Stimulated activated CD4-positive, alpha-beta T cell treated with anti-CD3 and anti-CD28 coated beads, Interleukin-4, amount 100 ng/mL, for 24 hours (primary cell): ENCODE measurements at places on chromosomes 2 and 18.

GRCh38 chr2:171404261-171404660 lies 29.5 kb downstream of the METTL8 start:
- no peak for DNase-seq

DNA sequence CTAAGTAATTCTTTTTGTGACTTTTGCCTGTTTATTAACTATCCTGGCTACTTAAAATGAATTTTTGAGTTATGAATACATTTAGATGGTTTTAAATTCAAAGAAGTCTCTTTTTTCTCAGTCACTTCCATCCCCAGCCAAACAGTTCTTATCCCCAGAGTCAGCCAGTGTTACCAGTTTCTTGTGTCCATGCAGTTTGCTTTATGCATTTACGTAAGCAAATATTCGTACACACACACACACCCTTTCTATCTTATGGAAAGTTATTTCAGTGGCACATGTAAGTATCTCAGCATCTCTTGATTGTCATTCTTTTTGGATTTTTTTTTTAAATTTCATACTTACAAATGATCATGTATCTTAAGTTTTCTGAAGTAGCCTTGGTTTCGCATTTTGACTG lies 113.2 kb downstream of the NEDD4L start:
- DNase-seq: no peak

DNA sequence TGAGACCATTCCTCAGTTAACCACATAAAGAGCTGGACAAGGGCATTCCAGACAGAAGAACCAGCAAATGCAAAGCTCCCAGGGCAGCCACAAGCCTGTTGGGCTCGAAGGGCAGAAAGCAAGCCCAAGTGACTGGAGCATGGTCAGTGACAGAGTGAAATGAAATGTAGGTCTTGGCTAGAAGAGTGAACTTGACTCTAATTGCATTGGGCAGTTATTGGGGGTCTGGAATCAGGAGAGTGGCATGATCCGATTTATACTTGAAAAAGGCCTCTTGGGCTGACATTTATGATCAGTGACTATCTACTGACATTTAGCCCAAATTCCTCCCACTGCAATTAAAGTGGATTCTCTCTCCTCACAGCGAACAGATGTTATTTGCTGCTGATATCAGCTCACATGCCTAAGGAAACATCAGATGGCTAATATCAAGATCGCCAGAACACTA lies 152.5 kb upstream of the KLF7 start:
- DNase-seq: no peak

DNA sequence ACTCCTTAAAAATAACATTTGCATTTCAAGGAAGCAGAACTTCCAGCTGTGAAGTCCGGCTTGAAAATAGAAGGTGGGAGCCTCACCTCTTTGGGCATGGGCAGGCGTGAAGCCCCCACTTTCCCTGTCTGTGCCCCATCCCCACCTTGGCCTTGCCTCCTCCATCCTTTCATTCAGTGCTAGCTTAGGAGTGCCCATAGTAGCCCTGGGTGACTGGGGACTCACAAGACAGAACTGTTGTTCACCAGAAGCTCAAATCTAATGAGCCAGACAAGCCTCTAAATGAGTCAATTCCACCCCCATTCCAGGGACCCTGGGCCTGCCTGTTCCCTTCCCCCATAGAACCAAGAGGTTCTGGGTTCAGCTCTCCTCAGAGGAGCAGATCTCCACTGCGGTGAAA lies 20.0 kb downstream of the SPATA3 start:
- no peak for DNase-seq

DNA sequence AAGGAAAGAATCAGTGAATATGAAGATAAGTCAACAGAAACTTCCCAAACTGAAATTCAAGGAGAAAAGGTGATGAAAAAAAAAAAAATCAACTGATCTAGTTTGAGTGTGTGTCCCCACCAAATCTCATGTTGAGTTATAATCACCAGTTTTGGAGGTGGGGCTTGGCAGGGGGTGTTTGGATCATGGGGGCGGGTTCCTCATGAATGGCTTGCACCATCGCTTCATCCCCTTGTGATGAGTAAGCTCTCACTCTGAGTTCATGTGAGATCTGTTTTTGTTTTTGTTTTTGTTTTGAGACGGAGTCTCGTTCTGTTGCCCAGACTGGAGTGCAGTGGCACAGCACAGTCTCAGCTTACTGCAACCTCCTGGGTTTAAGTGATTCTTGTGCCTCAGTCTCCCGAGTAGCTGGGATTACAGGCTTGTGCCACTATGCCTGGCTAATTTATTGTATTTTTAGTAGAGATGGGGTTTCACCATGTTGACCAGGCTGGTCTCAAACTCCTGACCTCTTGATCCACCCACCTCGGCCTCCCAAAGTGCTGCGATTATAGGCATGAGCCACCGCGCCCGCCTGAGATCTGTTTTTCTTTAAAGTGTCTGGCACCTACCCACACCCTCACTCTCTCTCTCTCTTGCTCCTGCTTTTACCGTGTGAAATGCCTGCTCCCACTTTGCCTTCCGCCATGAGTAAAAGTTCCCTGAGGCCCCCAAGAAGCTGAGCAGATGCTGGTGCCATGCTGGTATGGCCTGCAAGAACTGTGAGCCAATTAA lies 4.0 kb upstream of the SLC66A2 start:
- DNase-seq: no peak

DNA sequence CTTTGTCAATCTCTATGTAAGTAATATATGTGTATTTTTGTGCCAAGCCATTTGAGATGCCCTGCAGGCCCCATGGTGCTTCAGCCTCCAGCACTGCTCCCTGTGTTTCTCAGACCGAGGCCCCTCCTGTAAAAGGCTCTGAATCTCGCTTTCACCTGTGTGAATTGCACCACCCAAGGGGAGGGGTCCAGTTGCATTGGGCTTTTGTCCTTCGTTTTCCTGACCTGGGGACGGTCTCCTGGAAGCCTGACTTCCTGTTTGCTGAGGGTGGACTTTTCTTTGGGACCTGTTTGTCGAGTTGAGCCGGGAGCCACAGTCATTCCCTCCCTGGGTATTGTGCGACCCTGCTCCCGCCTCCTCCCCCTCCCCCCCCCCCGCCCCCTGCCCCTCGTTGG lies 48.9 kb downstream of the AGAP1 start:
- DNase-seq: no peak

DNA sequence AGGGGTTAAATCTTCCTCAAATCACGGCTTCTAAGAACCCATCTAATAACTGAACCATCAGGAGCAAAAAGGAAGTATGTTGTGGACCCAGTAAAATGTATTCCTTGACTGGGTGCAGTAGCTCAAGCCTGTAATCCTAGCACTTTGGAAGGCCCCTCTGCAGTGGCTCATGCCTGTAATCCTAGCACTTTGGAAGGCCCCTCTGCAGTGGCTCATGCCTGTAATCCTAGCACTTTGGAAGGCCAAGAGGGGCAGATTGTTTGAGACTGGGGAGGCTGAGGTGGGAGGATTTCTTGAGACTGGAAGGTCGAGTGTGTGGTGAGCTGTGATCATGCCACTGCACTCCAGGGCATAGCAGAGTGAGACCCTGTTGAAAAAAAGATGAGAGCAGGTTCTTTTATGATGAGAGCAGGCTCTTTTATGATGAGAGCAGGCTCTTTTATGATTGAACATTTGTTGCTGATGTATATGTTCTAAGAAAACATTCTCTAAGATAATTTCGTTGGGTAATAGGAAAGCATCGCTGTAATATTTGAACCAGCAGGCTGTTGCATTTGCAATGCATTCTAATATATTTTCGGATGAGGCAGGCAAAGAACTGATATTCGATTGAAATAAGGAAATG lies 3.5 kb upstream of the PARD6G start:
- DNase-seq: no peak

- no peak for DNase-seq
These were observed 50.7 kb downstream of the LBH start for GRCh38 chr2:30282081-30282480.

DNA sequence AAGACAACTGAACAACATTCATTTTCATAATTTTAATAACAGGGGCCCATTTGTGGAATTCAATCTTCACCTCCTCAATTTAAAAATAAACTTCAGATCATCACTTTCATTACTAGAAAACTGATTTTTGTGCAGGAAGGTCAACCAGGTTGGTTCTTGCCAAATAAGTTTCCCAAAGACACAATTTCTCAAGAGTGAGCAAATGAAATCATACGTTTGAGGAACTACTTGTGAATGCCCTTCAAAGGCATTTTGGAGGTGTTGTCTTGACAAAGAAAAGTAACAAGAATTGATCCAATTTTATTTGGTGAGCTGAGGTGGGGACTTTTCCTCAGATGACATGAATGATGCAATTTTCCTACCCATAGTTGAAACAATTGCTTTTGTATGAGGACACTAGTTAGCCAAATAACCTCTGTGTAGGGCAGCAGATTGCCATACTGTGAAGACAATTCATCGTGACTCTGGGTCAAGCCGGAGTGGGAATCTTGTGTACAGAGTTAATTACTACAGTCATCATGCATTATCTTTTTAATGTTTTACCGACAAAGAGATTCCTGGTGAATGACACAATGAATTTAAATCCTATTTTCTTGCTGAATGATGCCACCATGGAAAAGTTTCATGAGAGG lies 121.8 kb downstream of the TGFA start:
- DNase-seq: no peak

GRCh38 chr2:75870651-75871137 lies 160.0 kb upstream of the GCFC2 start:
- DNase-seq: no peak

GRCh38 chr18:23354625-23355024 lies 98.5 kb upstream of the RIOK3 start:
- no peak for DNase-seq

DNA sequence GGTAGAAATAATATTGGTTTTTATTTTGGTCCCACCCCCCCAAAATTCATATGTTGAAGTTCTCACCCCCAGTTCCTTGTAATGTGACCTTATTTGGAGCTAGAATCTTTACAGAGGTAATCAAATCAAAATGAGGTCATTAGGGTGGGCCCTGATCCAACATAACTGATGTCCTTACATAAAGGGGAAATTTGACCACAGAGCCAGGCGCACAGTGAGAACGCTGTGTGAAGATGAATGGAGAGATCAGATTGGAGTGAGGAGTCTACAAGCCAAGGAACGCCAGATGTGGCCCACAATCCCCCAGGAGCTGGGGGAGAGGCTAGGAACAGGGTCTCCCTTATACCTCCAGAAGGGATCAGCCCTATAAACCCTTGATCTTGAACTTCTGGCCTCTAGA lies 31.6 kb upstream of the TRIB2 start:
- no peak for DNase-seq

DNA sequence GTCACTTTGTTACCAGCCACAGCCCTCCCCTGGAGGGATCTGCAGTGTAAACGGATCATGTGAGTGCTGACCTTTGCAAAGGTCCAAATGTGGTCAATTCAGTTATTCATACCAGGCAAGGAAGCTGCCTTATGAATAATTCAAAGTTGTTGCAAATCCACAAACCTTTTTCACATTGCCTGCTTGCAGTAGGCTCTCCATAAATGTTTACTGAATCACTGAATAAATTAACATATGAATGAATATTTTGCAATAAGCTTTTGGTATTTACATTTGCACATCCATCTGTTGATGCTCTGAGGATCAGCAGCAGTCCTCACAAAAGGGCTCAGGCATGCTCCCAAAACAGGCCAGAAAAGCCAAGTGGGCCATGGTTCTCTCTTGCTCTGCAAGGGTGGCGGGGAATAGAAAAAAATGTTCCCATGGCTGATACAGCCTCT lies 156.8 kb downstream of the VAPA start:
- no peak for DNase-seq

DNA sequence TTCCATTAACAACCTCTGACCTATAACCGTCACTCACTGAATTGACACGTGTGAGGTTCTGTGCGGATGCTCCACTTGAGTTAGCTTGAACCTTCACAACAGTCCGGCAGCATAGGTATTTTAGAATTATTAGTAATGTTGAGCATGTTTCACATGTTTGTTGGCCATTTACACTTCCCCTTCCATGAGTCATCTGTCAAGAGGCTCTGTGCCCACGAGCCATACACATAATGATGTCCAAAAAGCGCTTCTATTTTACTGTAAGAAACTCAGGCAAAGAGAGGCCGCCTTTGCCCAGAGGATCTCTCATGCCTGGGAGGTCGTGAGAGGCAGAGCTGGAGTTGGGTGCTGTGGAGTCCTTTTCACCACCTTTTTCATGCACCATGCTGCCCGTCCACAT lies 28.9 kb upstream of the TMEM214 start:
- no peak for DNase-seq

GRCh38 chr2:24853996-24854395 lies 60.8 kb downstream of the CENPO start:
- DNase-seq: no peak

DNA sequence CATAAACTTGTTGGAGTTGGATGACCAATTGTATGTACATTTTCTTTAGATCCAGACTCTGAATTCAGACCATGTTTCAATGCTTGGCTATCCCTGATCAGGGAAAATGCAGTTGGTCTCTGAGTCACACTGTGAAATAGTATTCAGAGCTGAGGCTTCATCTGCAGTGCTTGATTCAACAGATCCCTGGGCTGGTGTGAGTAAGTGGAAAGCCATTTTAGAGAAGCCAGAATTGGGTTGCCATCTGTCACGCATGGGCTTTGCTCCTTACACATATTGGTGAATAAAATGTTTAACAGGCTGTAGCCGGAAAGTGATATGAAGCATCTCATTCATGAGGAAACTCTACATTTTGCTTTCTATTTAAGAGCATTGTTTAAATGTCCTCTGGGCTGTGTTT lies 50.0 kb upstream of the ACYP2 start:
- no peak for DNase-seq

DNA sequence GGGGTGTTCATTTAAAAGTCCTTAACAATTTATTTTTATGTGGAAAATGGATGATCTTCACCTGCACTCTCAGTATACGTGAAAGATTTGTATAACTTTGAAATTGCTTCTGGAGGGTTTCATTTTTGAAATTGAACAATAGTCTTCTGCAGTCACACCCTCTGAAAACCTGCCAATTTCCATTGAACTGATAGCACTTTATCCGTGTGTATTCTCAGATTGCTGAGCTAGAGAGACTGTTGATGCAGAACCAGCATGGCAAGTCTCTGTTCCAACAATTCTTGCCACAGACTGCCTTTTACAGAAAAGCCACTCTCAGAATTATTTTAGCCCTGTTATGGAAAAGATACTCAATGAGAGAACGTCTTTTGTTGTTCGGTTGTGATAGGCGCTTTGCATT lies 6.6 kb upstream of the GULP1 start:
- DNase-seq: no peak

GRCh38 chr2:201709747-201710146 lies 11.3 kb upstream of the MPP4 start:
- DNase-seq: no peak

DNA sequence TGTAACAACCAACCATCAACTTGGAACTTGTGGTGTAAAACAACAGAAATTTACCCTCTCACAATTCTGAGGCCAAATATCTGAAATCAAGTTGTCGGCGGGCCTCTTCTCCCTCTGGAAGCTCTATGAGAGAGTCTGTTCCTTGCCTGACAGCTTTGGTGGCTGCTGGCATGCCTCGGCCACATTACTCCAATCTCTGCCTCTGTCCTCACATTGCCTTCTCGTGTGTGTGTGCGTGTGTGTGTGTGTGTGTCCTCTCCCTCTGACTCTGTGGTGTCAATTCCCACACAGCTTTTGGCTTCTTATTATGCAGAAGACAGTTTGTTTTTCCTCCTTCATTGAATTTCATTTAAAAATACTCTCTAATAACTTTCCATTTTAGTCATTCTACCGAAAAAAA lies 50.4 kb downstream of the ZDBF2 start:
- DNase-seq: no peak
